Dorsolateral prefrontal cortex (tissue), 122 donors: ENCODE measurements at places on chromosomes 12 and 14. TPM values are rescaled to one million over a fixed set of nuclear protein-coding genes. Genes with fewer than 3 reads are reported as not detected.

- DNase-seq = no peak
Measured at GRCh38 chr14:77007975-77008421, 20.5 kb downstream of the IRF2BPL start.

DNA sequence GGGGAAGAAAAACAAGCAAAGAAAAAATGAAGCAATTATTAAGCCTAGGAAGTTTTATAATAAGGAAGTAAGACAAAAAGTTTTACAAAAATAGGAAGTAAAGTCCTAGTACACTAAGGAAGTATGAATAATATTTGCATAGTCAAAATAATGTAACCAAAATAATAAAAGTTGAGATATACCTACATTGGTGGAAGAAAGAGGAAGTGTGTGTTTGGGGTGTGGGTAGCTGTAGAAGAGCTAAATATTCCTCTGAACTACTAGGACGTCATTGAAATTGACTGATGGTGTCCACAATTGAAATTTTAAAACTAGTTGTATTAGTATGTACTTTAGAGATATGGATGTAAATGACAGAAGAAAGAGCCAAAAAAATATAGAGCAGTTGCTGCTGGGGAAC lies 228.4 kb upstream of the OTX2 start:
- no peak for DNase-seq

- DNase-seq = no peak
Measured at GRCh38 chr12:89551747-89552146, 25.9 kb upstream of the POC1B start.

- DNase-seq = no peak
Measured at GRCh38 chr14:63460680-63461369, 82.4 kb downstream of the PPP2R5E start.

DNA sequence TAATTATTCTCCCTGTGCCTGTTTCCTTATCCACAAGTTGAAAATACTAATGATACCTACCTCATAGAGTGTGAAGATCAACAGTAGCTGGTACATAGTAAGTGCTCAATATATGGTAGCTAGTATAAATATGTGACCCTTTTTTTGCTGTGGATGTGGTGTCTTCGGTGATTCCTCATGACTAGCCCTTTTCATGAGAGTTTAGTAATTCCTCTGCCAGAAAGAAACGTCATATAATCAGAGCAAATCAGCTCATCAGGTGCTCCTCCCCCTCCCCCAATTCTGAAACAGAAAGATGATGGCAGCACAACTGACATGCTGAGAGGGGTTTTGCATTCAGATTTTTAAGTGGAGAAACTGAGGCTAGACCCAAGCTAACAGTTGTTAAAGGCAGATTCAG lies 210.8 kb downstream of the SLC41A2 start:
- no peak for DNase-seq

DNA sequence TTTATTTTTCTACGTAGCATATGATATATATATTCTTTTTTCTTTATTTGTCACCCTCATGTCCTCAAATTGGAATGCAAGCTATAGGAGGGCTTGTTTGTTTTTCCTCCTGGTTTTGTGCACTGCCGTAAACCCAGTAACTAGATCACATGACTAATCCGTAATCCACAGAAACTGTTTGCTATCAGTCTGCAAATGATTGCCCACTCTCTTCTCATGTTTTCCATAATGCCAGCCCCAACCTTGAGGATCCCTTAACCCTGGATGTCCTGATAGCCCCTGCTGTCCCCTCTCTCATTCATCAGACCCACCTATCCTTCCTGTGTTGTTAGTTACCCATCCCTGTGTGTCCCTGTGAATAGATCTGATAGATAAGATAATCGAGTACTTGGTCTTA lies 94.0 kb downstream of the TSPAN9 start:
- no peak for DNase-seq

- no peak for DNase-seq
Measured at GRCh38 chr12:107169200-107169599, 75.9 kb upstream of the CRY1 start.

DNA sequence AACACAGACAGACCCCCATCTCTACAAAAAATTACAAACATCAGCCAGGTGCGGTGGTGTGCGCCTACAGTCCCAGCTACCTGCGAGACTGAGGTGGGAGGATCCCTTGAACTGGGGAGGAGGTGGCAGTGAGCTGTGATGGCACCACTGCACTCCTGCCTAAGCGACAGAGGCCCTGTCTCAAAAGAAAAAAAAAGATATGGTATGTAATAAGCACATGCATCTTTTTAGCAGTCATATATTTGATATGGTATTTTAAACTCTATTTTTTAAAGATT lies 7.2 kb downstream of the SLC15A4 start:
- no peak for DNase-seq

DNA sequence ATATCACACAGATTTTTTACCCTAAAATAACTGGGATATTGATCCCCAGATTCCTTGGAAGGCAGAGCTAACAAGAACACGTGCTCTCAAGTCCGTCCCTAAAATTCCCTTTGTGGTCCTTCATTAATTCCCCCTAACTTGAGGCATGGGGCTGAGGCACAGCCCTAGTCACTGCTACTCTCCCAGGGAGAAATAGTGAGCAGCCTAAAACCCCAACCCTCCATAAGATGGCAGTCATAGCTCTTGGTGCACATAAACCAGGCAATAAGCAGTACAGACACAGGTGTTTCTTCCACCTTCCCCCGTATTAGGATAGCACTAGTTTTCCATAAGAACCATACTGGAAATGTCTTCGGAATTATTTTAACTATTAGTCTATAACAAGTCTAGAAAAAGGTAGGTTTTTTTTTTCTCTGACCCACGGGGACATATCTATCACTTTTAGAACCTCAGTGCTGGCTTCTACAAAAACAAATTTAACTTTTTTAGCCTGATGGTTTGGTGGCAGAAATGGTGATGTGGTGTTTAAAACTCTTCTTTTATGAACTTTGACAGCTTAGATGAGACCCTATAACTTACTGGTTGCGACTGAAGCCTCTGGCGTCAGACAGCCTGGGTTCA lies 3.1 kb upstream of the ARHGEF40 start:
- no peak for DNase-seq

DNA sequence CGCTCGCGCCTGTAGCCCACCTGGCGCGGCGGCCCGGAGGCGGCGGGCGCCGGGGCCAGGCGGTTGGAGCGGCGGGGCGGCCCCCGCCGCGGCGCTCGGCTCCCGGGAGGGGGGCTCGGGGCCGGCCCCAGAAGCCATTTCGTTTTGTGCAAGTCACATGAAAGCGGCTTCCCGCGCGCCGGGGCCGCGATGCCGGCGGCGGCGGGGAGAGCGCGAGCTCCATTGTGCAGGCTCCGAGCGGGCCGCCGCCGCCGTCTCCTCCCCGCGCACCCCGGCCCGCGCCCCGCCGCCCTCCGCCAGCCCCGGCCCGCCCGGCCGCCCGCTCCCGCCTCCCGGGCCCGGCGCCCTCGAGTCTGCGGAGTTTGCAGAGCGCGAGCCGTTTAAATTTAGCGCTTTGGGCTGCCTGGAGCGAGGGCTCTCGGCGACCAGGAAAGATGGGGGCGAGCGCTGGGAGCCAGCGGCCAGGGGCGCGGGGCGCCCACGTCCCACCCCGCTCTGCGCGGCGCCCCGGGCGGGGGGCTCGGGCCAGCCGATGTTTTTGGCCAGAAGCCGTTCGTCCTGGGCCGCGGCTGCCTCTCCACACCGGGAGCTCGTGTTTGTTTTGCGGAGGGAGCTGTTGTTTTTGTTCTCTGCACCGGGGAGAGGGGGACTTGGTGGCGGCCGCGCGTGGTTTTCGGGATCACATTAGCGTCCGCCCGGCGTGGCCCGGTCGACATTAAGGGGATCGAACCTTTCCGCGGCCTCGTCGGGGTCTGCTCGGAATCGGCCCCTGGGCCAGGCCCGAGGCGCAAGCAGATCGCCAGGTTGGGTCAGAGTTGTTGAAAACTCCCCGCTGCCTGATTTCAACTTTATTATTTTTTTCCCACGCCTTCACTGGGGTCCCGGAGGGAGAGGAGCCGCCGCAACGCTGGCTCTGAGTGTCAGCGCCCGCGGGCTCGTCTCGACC lies 982 bp downstream of the BCL7A start:
- no peak for DNase-seq

GRCh38 chr12:88206601-88207000 lies 64.5 kb downstream of the TMTC3 start:
- DNase-seq = no peak

- DNase-seq = no peak
Measured at GRCh38 chr14:64303471-64303917, 9.3 kb upstream of the ESR2 start.

NKX2-1 gene
- total RNA-seq = 0.22 TPM

OTX2 gene
- total RNA-seq = not detected

TMEM119 gene
- total RNA-seq = 7.9 TPM

DAO gene
- total RNA-seq = not detected

TAS2R19 gene
- total RNA-seq = 5.4 TPM

HHIPL1 gene
- 18.4 TPM for total RNA-seq

CEBPE gene
- not detected for total RNA-seq

SLCO1B1 gene
- not detected for total RNA-seq
